Putamen (tissue), 1 donor: ENCODE measurements at places on chromosomes 7 and 10.

DNA sequence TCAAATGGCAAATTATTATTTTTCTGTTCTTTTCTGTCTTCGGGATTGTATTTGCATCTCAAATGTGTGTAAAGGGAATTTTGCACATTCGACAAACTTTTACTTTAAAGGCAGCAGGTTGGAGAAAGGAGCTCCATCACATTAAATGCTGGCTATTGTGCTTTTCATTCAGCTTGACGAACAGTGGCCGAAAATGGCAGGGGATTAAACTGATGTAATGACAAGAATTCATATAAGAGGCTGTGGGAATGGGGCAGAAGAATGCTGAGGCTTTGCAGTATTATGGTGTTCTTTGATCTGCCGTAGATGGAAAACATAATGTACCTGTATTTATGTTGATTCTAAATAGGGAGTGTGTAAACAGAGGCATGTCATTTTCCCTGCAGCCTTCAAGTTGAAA is 376.0 kb downstream of the LRMDA start:
- no peak for DNase-seq

- DNase-seq, result no peak
These were observed 3.4 kb upstream of the ARHGAP22 start for GRCh38 chr10:48608279-48608681.

- DNase-seq, result no peak
These were observed 124.4 kb downstream of the HGF start for GRCh38 chr7:81645435-81645834.

- no peak for DNase-seq
These were observed 7.4 kb upstream of the APBB1IP start for GRCh38 chr10:26430641-26431163.

DNA sequence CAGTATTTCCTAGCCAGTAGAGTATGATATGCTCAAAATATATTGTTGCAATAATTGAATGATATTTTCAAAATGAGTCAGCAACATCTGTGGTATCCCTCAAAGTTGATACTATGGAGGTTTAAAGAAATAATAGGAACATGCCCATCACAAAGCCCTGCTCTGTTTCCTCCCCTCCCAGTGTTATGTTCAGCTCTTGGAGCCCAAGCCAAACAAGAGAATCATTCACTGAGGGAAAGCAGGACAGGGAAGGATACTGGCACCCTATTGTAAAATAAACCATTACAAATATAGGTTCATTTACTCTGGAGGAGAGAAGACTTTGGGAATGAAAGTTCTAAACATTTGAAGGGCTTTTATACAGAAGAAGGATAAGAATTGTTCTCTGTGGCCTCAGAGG is 37.6 kb downstream of the SORCS3 start:
- DNase-seq, result no peak

GRCh38 chr10:84018826-84019225 is 120.5 kb upstream of the GHITM start:
- DNase-seq, result no peak

- no peak for DNase-seq
These were observed 9.2 kb downstream of the SGMS1 start for GRCh38 chr10:50614444-50615137.

GRCh38 chr7:29065181-29065857 is 81.0 kb downstream of the CPVL start:
- DNase-seq, result no peak

- DNase-seq, result no peak
These were observed 8.2 kb downstream of the GHRHR start for GRCh38 chr7:30971840-30972563.

GRCh38 chr7:100691676-100692577 is 2.1 kb downstream of the GIGYF1 start:
- DNase-seq, result peak; percentile 77

DNA sequence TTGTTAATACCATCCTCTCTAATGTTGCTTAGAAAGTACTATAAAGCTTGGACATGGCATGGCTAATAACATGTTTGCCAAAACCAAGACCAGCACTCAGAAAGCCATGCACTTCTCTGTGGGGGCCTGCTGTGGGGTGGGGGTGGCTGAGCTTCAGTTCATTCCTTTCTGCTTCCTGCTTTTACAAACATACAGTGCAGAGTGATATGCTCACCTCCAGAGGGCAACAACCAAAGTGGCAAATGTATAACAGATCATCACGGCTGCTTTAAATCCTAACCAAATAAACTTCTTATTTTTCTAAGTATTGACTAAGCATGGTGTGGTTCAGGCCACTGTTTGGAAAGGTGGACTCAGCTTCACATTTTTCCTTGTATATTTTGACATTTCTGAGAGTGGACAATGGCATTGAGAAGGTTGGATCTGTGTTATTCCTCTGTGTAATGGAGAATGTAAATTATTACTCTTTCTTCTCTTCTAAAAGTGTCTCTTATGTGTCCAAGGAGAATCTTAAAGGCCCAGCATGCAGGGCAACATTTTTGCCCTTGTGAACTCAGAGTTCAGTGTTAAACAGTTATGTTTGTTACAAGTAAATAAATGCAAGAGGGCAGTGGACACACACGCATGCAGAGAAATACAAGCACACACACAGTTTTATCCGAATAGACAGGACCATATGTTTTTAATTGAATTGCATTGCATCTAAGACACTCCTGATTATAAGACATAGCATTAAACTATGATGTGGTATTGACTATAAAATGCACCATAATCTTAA is 186.1 kb downstream of the HERPUD2 start:
- no peak for DNase-seq

GRCh38 chr10:86233131-86233530 is 133.5 kb downstream of the GRID1 start:
- no peak for DNase-seq

- DNase-seq, result no peak
These were observed 247.9 kb downstream of the PTEN start for GRCh38 chr10:88111294-88111693.

- DNase-seq, result no peak
These were observed 660.0 kb downstream of the SORCS1 start for GRCh38 chr10:106504536-106504935.

GRCh38 chr7:21497072-21497471 is 45.8 kb upstream of the DNAH11 start:
- DNase-seq, result no peak

DNA sequence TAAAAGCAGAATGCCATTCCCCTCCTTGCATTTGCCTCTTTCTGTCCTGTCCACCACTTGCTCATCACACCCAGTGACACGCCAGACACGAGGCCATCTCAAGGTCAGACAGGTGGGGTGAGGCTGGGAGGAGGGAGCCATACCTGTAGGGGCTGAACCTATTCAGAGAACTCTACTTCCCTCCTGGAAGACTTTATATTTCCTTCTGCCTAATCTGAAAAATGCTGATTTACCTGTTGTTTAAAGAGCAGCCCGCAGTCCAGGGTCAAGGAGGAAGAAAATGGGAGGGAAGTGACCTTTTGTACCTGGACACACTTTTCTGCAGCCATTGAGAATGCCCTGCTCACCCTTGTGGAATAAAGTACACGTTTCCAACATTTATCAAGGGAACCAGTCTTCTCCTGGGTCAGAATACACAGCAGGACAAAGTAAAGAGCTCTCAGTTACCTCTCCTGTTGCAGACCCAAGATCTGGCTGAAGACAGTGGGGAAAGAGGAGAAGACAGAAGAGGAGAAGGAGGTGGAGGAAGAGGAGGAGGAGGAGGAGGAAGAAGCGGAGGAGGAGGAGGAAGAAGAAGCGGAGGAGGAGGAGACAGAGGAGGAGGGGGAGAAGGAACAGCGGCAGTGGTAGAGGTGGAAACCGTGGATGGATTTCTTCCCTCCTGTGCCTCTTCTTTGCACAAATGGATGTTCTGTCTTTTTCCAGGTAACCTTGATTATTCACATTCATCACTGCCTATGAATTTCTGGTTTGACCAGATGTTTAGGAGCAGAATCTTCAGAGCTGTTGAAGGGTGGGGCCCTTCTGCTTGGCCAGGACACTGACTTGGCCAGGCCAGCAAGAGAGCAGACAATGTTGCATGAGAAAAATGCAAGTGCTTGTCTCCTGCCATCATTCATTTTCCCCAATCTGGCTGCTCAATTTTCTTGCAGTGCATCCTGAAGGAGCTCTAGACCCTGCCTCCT is 1.2 kb upstream of the BLNK start:
- no peak for DNase-seq

GRCh38 chr10:36669615-36670352 is 455.6 kb upstream of the ANKRD30A start:
- no peak for DNase-seq

GRCh38 chr7:1130021-1130990 is 29.7 kb downstream of the ZFAND2A start:
- DNase-seq, result no peak

- no peak for DNase-seq
These were observed 73.7 kb downstream of the MYL10 start for GRCh38 chr7:101555269-101555920.

DNA sequence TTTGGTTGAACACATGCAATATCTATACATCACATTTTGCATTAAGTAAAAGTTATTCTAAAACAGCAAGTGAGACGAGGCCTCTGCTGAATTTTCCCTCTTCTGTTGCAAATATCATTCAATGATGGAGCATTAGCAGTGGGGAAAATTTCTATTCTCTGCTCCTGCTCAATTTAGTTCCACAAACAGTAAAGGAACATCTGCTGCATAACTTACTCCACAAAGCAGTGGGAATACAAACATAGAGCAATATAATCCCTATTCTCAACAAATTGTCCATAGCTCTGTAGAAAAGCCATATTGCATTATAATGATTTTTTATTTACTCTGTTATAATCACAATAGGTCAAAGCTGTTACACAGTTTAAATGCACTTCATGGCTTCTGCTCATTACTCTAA is 5.9 kb downstream of the AGR3 start:
- no peak for DNase-seq

DNA sequence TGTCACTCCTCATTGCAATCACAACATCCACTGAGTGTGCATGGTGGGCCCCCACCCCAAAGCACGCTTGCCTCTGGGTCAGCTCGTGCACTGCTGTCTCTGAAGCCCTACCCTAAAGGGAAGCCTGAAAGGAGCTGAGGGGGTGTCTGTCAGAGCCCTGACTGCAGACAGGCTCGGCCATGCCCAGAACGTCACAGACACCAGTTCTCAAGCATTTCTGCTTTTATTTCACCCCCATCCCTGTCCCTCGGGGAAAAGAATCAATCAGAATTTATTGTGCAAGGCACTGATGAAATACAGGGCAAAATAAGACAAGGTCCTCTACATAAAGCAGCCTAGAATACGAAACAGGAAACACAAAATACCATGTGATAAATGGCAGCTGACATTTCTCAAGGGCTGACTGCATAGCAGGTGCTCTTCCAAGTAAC is 231.8 kb downstream of the WDR37 start:
- no peak for DNase-seq

DNA sequence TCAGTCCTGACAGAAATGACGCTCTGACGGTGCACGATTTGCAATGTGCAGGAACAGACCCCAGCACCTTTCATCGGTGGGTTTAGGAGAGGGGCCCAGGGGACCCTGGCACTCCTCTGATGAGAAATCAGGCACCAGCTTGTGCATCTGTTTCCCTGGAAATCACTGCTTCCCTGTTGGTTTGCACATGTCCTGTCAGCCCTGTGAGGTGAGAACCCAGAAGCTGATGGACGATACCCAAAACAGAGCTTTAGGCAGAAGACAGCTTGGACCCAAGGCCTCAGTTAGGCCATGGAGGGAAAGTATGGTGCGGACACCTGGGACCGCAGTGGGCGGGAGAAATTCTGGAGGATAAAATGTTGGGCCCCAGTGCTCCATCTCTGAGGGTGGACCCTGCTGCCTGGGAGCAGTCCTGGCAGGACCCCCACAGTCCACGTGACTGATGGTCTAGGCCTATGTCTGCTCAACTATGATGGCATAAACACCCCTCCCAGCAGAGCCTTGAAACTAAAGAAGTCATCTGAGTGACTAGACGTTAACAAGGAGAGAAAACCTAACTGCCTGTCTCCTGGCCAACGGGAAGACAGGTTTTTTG is 242.8 kb downstream of the PTPRN2 start:
- no peak for DNase-seq

DNA sequence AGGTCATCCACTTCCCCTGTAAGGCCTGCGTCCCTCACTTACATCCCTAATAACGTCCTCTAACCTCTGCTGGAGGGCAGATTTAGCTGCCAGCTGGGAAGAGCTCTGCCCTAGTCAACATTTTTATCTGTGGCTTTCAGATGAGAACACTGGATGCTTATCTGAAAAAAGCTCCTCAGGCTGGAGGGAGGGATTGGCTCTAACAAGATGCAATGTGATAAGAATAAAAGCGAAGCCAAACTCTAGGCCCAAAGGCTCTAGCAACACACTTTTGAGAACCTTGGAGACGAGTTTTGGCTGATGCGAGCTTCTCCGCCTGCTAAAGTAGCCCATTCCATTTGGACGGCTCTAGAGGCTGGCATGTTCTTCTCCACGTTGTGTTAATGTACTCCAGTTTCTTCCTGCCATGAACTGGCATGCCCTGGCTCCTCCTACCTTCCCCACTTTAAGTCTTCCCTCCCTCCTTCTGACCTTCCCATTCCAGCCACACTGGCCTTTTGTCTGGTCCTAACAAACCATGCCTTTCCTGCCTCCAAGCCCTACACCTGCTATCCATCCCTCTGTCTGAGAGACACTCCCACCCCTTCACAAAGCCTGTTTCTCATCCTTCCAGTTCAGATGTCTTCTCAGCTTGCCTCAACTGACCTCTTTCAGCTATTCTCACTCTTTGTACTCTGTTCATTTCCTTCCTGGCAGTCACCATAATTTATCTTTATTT is 62.5 kb upstream of the ATRNL1 start:
- DNase-seq, result no peak

- DNase-seq, result peak; percentile 53
These were observed 16.8 kb upstream of the ABCB5 start for GRCh38 chr7:20598459-20599309.

GRCh38 chr10:51001587-51001986 is 72.7 kb upstream of the PRKG1 start:
- no peak for DNase-seq
